ENCODE measurements at places on chromosomes 7 and 10.
A peak's percentile ranks its signal among the peaks of the same experiment; 100 is the strongest.

- DNase-seq: no peak
These were observed 57.1 kb downstream of the CHRM2 start for GRCh38 chr7:136925556-136925955.

GRCh38 chr7:27133409-27134231 lies 3.1 kb upstream of the HOXA4 start:
- peak; percentile 57 for DNase-seq

- peak; percentile 39 for DNase-seq
These were observed 677 bp downstream of the TSPAN14 start for GRCh38 chr10:80454513-80455460.

GRCh38 chr10:28796606-28797512 lies 119.5 kb downstream of the BAMBI start:
- no peak for DNase-seq

GRCh38 chr10:63166742-63167258 lies 33.7 kb downstream of the NRBF2 start:
- peak; percentile 59 for DNase-seq

DNA sequence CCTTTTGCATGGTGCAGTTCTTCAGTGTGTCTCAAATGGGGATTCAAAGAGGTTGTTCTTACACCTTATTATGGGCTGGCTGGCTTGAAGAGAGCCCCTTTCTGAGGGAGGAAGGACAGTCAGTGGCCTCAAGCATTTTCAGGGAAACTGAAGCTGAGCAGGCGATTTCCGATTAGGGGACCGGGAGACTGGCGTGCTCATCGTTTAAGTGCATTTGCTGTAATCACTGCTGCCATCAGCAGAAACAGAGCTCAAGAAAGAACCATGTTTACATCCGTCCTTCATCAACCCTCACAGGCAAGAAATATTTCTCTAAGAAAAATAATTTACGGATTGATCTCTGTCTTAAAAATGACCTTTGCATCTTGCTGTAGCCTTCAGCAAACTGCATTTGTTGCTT lies 32.2 kb downstream of the DNAJB6 start:
- DNase-seq: no peak

DNA sequence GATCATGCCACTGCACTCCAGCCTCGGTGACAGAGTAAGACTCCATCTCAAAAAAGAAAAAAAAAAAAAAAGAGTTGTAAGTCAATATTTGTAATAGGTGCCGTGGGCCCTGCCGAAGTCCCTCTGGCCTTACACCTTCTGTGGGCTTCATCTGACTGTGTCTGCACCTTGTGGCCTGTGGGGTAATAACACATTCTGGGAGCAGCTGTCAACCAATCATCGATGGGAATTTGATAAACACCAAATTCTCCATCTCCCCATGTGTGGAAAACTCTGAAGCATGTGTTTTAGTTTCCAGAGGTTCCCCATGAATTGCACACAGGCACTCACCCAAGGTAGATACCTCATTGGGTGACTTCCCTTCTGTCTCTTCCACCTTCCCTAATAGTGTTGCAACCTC lies 10.8 kb downstream of the ZNF394 start:
- DNase-seq: no peak

DNA sequence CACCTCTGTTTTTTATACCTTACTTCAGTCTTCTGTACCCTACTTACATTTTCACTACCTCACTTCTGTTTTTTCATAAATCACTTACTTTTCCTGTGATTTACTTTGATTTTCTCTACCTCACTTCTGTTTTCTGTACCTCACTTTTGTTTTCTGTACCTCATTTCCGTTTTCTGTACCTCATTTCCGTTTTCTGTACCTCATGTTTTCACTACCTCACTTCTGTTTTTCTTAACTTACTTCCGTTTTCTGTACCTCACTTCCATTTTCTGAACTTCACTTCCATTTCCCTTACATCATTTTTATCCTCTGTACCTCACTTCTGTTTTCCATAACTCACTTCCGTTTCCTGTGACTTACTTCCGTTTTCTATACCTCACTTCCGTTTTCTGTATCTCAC lies 492.0 kb upstream of the AKR1E2 start:
- no peak for DNase-seq

DNA sequence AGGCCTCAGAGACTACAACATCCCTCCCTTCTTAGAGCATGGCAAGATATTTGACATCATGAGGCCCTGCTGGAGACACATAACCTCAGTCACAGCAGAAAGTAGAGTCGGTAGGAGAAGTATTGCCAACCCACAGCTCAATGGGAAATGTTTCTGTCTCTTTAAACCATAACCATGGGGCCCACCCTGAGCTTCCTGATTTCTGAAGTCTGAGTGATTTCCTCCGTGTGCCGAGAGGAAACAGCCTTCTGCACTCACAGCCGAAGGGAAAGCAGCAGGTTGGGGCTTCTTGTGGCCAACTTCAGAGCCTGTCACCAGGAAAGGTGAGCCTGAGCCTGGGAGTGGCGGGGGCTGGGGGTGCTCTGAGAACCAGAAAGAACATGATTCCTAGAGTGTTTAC lies at the start of gene GIMAP1:
GIMAP1 (plus strand) TSS at position 246 of the 400 bp plus-strand sequence. CDS start 2,435 bp downstream, outside the sequence.
- no peak for DNase-seq

GRCh38 chr7:157614457-157615020 lies 277.7 kb downstream of the DNAJB6 start:
- no peak for DNase-seq

- no peak for DNase-seq
These were observed 15.3 kb upstream of the LRRC61 start for GRCh38 chr7:150307904-150308303.

DNA sequence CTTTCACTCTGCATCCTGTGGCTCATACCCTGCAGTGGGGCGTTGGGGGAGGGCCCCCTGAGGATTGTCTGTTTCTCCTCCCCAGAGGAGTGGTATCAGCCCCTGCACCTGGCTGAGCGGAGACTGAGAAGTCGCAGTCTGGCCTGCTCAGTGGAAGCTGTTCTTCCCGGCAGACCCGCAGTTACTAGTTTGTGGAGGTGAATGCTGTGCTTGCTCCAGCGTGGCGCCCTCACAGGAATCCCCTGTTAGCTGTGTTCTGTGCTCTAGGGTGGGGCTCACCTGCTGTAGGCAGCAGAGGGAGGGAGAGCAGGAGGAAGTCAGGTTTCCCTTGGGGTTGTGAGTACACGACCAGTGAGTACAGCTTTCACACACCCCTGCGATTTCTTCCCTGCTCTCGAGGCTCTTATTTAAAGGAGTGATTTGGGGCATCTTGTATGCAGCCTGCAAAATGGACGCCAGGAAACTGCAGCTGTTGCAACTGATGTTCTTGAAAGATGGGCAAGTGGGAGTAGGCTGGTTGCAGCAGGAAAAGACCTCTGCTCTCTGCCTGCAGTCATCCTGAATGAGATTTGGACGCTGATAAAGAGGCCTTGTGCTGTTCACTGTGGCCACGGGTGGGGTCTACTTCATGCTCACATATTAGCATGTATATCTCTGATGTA lies 66.4 kb downstream of the HK1 start:
- no peak for DNase-seq

DNA sequence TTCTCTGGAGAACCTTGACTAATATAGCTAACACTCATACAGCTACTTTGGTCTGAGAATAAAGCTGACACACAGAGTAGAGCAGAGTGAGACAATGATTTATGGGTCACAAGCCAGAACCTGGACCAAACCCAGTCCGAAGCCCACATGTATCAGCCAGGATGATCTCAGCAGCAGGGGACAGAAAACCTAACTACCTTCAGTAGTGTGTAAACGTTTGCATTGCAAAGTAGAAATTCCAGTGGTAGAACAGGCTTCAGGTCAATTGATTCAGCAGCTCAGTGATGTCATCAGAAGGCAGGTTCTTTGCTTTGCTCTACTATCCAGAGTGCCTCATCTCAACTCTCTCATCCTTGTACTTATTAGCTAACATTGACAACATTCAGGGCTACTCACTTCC lies 62.5 kb upstream of the PALS2 start:
- no peak for DNase-seq

DNA sequence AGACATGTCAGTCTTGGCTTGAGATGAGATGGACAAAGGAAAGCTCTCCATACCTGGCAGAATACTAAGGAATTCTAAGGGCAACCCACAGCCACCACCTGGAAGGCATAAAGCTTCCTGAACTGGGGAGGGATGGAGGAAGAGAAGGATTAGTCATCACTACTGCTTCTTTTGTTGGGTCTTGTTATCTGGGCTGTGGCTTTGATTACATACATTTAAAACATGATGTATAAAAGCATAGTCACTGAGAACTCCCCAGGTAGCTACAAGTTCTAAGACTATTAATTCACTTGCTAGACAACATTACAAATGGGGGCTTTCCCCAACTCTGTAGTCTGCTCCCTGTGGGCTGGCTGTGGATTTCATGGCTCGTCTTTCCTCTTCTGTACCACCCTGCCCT lies 58.2 kb downstream of the RBM33 start:
- peak; percentile 93 for DNase-seq

DNA sequence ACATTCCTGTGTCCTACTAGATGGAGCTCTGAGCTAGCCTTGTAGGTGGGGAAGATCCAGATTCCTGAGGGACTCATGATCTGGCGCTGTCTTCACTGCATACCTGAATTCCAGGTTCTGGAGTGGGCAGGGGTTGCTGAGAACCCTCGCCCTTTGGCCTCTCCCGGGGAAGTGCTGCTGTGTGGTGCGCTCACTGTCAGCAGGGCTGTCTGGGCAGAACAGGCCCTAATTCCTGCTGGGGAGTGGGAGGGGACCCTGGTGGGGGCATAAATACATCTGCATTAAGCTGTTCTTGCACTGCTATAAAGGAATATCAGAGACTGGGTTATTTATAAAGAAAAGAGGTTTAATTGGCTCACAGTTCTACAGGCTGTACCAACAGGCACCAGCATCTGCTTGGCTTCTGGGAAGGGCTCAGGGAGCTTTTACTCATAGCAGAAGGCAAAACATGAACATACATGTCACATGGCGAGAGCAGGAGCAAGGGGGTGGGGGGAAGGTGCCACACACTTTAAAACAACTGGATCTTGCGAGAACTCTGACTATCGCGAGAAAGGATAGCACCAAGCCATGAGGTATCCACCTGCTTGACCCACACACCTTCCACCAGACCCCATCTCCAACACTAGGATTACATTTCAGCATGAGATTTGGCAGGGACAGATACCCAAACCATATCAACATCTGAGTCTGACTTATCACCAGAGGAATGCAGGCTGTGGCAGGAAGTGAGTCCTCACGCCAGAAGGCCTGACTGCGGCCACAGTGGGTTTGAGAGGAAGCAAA lies 115.0 kb downstream of the ADCY1 start:
- peak; percentile 63 for DNase-seq

DNA sequence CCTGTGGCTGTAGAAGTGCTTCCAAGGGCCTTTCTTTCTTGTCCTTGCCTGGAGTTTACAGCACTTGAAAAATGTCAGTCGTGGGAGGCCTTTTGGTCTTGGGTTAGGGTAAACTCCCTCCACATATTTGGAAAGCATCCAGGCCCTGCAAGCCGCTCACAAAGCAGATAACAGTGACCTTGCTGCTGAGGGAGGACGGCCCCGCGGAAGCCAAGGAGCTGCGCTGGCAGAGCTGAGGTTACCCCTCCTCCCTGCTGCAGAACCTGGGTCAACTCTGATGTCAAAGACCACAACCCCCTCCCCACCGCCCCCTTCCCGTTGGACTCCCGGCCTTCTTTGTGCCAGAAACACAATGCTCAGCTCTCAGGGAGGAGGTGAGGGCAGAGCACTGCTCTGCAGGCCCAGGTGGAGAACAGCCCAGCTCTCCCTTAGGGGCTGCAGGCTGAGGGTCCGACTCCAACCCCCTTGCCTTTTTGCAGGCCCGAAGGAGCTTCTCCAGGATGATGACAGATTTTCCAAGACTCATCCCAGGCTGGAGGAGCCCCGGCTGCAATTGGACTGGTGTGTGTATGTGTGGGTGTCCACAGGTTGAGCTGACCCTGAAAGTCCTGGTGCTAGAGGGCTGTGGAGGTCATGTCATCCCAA lies 957.6 kb upstream of the ZNF722 start:
- DNase-seq: no peak

DNA sequence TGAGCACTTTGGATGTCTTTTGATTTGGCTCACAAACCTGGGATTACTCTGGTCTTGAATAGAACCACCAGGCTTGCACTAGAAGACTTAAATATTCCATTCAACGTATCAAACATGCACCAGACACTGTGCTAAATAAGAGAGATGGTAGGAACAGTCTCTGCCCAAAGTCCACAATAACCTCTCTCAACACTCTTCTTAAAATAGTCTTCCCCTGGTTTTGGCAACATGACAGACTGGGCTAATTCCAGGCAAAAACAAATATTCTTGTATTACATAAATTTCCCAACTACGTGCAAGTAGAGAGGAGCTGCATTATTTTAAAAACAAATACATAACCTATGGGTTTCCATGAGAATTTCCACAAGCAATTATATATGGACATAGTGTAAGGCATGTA lies 64.8 kb upstream of the PAPSS2 start:
- DNase-seq: no peak

DNA sequence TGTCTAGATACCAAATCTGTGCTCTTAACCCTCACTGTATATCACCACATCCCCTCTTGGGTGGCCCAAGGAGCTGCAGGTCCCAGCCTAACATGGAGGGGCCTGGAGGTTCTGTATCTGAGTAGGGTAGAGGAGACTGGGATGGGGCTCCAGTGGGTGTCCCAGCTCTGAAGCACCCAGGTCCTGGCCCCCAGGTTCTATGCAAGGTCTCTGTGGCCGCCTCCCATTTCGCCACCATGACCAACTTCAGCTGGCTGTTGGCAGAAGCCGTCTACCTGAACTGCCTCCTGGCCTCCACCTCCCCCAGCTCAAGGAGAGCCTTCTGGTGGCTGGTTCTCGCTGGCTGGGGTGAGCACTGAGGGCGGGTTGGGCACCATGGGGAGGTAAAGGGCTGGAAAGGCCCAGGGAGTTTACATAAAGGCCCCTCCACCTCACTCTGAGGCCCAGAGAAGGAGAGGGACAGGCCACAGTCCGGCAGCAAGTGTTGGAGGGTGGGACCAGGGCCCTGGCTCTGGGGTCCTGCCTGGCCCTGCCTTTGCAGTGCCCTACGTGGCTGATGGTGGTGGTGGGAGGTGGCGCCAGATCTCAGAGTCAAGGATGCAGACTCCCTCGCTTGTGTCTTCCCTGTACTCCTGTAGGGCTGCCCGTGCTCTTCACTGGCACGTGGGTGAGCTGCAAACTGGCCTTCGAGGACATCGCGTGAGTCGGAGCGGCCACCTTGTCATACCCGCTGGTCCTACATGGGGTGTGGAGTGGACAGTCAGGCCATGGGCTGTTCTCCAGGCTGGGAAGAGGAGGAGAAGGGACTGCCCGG lies 10.2 kb downstream of the GHRHR start:
- DNase-seq: no peak

GRCh38 chr10:43044961-43045621 lies 31.8 kb upstream of the RET start:
- no peak for DNase-seq

- peak; percentile 53 for DNase-seq
These were observed 5.7 kb downstream of the KAZALD1 start for GRCh38 chr10:101067356-101068083.

GRCh38 chr10:130226012-130226411 lies 89.8 kb downstream of the GLRX3 start:
- no peak for DNase-seq

DNA sequence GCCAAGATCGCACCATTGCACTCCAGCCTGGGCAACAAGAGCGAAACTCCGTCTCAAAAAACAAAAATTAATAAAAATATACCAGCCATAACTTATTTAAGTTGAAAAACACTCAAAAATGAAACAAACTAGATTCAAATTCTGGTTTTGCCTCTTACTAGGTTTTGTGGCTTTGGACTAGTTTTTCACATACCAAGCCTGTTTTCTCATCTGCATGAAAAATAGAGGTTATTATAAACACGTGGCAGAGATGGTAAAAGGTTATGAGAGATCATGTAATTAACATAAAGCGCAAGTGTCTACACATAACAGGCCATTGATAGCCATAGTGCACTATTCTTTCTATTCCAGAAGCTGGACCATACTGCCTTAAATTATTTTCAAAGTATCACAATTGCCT lies 35.5 kb upstream of the CABCOCO1 start:
- no peak for DNase-seq

Data from mammary epithelial cell (primary cell).